GF-D8 (cell line): ENCODE measurements at places on chromosomes 5 and 9.

GRCh38 chr9:4732890-4733289 lies 8.1 kb downstream of the AK3 start:
- no peak for DNase-seq

GRCh38 chr5:39469176-39469575 lies 44.4 kb upstream of the DAB2 start:
- DNase-seq: no peak

- no peak for DNase-seq
Measured at GRCh38 chr5:132275367-132276220, 18.1 kb downstream of the PDLIM4 start.

- no peak for DNase-seq
Measured at GRCh38 chr5:179588166-179588565, 35.3 kb downstream of the HNRNPH1 start.

GRCh38 chr9:101119206-101119819 lies 90.8 kb downstream of the PLPPR1 start:
- no peak for DNase-seq

GRCh38 chr5:98913911-98914310 lies 14.9 kb downstream of the CHD1 start:
- no peak for DNase-seq

DNA sequence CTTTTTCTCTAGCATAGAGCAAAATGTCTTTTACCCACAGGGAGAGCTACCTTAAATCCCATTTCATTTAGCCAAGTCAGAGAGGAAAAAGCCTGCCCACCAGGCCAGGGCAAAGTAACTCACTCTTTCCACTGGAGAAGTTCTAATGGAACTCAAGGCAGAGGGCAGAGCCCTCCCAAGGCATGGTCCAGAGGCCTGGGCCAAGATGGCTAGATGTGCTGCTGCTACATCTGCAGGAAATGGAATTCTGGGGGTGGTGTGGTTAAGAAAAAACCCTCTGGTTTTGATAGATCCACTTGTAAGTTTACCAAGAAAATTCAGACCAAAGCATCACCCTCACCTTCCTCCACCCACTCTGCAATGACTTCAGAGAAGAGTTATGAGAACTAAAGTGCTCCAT lies 37.3 kb downstream of the CSF2 start:
- DNase-seq: no peak

DNA sequence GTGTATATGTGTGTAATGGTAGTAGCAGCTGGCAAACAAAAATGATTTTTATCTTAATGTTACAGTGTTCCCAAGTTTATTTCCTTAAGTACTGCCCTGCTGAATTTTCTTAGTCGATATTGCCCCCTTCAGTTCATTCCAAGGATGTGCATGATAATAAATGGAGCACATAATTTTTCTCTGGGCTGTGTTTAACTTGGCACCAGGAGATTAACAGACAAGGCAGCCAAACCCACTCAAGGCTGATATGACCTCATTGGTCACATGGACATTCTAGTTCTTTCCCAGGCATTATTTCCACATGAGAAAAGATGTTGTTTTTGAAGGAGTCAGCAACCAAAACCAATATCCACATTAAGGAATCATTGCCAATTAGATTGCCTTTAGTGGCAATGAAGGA lies 61.8 kb downstream of the COX7C start:
- no peak for DNase-seq

DNA sequence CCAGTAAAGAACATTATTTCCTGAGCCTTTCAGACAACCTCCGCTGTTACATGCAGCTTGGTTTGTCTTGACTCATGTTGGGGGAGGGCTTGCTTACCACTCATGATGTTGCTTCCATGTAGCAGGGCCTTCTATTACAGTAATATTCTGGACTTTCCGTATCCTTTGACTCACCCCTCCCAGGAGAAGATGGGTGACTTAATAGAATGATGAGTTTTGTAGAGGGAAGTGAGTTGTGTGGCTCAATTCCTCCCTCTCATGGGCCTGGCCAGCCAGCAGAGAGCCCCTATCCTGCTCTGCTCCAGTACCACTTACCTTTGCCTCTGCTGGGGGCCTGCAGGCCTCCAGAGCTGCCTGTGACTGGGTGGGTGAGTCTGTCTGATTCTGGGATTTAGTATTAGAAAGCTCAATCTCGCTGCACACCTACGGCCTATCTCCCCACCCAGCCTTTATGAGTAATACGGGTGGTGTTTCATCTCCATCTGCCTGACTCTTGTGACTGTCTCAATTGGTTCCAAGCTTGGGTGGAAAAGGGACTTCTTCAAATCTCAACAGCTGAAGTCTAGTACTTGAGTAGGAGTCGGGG lies 52.6 kb upstream of the KLF9 start:
- DNase-seq: no peak

GRCh38 chr9:34866614-34867013 lies 91.5 kb upstream of the PHF24 start:
- DNase-seq: no peak

DNA sequence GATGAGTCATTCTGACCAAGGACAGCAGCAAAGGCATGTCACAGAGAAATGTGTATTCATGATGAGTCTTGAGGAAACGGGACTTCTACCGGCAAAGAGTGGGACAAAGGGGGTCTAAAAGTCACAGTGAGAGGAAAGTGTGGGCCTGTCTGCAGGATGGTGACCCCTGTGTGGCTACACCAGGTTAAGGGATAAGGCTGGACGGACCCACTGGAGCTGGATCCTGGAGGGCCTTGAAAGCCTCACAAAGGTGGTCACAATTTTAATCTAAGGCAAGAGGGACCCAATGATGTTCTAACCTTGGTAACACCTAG lies 176.5 kb downstream of the CDK5RAP2 start:
- DNase-seq: no peak

DNA sequence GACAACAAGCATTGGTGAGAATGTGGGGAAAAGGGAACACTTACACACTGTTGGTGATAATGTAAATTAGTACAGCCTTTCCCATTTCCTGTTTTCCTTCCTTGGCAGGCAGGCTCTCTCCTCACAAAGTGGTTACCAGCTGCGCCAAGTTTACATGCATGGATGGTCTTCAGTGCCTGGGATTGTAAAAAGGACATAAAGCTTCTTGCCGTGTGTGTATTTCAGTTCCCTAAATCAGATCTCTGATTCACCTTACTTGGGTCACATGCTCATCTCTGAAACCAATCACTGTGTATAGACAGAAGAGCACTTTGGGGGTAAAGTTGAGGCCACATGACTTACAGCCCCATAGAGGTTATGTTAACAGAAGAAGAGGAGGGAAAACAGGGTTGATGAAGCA lies 92.8 kb downstream of the CAVIN4 start:
- DNase-seq: no peak

DNA sequence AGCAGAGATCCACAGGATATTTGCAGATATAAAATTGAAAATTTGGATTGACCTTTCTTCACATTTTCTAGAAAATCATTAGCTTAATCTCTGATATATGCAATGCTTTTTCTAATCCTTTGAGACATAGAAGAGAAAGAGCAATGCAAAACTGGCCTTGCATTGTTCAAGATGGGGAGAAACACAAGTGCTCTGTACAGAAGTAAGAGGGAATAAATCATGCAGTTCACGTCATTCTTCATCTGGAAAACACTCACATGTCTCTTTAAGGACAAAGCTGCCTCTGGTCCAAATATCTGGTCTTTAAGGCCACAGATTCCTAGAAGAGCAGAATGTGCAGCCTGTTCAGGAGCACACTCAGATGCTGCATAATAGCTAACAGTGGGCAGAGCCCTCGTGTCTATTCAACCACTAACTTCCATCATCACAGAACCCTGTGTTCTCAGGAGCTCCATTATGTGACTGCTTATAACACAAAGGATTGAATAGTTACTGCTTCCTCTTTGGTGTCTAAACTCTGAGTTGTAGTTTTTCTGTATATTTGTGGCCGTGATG lies 277.5 kb downstream of the PLK2 start:
- no peak for DNase-seq

GRCh38 chr5:61186634-61187033 lies 24.4 kb upstream of the SMIM15 start:
- no peak for DNase-seq

GRCh38 chr9:126114850-126115460 lies 211.7 kb upstream of the MVB12B start:
- no peak for DNase-seq

DNA sequence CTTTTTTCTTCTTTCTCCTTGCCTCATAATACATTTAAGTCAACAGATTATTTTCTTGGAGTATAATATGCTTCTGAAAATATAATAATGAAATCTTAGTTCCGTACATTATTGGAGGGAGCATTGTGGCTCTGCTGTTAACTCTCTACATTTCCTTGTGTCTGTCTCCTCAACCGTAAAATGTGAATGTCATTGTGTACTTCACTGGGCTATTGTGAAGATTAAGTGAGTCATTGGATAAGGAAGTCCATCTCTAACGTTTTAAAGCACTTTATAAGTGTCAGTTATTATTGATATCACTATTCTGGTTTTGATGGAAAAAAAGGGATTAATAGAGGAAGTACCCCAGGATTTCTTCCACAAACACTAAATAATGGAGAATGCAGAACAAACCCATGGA lies 304.5 kb upstream of the RFX3 start:
- DNase-seq: no peak

- DNase-seq: peak; percentile 42
Measured at GRCh38 chr9:111691672-111692329, 30.4 kb downstream of the GNG10 start.

- no peak for DNase-seq
Measured at GRCh38 chr5:172834415-172835289, 601 bp downstream of the ERGIC1 start.

DNA sequence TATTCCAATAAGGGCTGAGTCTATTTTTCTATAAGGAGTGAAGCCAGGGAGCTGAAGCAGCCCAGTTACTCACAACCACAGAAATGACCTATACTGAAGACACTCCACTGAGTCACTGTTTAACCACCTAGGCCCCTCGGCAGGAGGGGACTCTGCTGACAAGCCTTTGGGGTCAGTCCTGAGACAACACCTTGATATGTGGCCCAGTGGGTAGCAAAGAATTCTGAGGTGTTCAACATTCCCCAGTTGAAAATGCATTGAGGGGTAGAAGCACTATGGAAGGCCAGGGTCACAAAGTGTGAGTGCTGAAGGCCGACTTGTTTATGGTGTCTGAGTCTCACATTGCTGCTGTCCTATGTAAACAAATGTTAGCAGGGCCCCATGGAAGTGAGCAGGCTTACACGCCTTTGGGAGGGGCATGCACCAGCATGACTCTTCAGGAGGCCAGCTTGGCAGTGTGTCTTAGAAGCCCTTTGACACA lies 112.6 kb upstream of the NFIL3 start:
- no peak for DNase-seq

GRCh38 chr5:57166276-57166675 lies 7.6 kb upstream of the GPBP1 start:
- DNase-seq: peak; percentile 37

- DNase-seq: peak; percentile 17
Measured at GRCh38 chr5:5770825-5771224, 348.3 kb downstream of the ICE1 start.

GRCh38 chr9:6152788-6153187 lies 62.8 kb upstream of the IL33 start:
- DNase-seq: no peak

- no peak for DNase-seq
Measured at GRCh38 chr9:5876711-5877110, 14.0 kb upstream of the MLANA start.

DNA sequence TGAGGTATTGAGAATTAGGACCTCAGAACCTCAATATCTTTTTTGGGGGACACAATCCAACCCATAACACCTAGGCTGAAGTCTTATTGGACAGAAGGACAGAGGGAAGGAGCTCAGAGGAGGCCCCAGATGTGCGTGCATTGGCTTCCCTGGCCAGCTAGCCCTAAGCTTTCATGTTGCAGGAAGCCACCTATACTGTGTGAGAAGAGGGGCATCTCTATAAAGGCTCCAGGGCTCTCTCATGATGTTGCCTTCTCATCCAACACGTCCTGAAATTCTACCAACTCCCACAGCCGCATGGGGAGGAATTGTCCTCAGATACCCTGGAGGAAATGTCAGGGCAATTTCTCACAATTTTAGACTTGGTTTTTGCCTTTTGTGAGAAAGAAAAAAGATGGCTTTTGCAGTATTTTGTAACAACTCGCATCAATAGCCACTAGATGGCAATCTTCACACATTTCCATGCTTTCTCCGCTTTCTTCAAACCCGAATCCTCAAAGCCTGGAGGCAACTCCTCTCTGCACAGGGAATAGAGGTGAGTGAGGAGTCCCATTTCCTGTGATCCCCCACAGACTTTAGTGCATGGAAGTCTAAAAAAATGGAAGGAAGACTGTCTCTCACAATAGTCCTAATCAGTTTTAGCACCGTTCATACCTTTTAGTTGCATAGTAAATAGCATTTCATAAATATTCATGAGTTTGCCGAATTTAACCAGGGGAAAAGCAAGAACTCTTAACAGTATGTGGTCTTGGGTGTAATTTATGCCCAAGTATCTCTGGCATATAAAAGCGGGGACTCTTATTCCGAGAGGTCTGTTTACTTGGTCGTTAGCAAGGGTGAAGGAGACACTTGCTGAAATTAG lies 7.4 kb upstream of the PPP3R2 start:
- peak; percentile 8 for DNase-seq

GRCh38 chr9:127049581-127049980 lies 72.9 kb downstream of the ANGPTL2 start:
- DNase-seq: no peak

DNA sequence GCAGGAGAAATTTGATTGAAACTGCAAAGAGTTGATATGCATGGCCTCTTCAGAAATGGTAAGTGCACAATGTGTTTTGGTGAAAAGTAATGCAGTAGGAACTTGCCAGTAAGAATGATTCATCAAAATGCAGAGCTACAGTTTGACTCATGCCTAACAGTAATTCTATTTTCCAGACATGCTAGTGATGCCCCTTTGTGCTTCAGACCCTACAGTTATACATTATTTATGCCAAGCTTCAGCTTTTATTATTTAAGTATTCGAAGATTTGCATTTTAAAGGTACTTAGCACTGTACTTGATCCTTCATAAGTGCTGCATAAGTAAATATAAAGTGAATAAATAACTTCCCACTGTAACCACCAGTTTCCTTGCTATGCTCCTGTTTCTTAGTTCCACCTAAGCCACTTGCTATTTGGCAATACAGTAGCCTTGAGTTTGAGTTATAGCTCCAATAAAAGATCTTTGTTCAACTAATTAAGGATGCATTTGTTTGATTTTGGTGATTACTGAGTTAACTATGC lies 3.6 kb upstream of the SPATA31E1 start:
- no peak for DNase-seq

- DNase-seq: no peak
Measured at GRCh38 chr9:131887680-131888079, 147.8 kb upstream of the RAPGEF1 start.

DNA sequence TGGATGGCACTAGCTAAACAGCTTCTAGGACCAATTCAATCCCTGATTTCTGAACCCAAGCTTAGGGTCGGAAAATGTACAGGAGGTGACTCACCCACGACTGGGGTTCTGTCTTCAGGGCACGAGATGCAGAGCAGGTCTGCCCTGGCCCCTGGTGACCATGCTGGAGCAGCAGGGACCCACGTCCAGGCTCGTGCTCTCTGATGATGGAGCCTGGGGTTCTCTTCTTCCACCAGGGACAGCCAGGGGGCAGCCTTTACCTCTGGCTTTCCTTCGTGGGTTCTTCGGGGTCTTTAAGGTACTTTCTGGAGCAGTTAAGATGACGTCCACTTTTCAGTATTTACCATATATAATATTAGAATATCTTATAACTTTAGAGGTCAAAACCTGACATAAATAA lies 2.1 kb downstream of the CFAP77 start:
- no peak for DNase-seq

GRCh38 chr5:173394701-173395100 lies 66.5 kb upstream of the STC2 start:
- DNase-seq: no peak
